ENCODE measurements at places on chromosomes 5 and 9.

- DNase-seq, result no peak
Measured at GRCh38 chr9:14327036-14327435, 13.1 kb upstream of the NFIB start.

DNA sequence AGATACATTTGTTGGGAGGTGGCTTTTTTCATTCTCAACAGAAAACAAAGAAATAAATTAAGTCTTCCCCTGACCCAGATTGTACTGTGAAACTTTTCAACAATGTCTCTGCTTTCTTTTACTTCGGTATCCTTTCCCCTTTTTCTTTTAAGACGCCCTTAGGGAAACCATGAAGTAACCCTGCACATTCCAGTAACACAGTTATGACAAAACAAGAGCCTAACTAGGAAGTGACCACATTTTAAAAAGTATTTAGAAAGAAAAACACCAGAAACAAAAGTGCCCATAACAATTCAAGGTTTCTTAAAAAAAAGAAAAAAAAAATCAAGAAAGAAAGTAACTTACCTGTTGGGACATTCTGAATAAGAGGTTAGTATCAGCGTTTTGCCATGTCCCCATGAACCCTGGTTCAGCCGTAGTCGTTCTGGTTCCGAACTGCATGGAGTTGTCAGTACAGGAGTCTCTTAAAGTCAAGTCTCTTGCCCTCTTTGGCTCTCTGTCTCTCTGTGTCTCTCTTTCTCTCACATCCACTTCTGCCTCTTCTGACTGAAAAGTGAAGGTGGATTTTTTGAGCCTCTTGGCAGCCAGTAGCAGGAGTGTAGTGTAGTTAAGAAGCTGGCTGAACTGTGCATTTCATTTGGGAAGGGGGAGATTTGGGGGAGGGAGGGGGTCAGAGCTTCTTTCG lies 142.9 kb downstream of the BNC2 start:
- DNase-seq, result no peak

DNA sequence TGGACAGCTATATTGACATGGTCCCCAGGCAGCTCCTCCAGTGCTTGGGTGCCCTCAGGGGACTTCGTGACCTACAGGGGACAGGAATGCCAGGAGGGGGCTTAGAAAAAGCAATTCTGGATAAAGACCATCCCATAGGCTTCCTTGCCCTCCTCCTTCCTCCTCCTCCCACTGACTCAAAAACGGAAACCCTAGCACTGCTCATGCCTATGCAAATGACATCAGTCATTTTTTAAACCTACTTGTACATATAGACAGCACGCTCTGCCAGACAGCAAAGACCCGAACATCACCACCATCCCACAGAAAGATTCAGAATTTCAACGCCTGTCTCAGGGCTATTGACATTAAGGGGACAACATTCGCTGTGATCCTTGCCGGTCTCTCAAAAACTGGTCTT lies 11.0 kb downstream of the IGFBPL1 start:
- no peak for DNase-seq

DNA sequence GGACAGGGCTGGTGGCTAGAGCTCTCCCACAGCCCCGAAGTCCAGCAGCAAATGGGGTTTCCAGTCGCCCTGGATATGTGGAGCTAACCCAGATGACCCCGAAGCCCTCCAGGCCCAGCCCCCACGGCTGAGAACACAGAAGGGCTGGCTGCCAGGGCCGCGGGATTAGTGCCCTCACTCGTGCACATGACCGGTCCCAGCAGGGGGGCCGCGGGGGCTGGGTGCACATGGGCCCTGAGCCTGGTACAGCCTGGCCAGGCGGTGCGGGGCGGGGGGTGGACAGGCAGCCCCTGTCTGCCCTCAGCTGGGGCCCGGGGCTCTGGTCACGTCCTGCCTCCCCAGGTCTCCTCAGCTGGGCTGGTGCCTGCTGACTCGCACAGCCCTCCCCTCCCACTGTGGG lies 5.9 kb downstream of the SSNA1 start:
- DNase-seq, result no peak

- peak; percentile 19 for DNase-seq
Measured at GRCh38 chr5:80125962-80126480, 90.9 kb downstream of the THBS4 start.

All from fibroblast of skin of left biceps (primary cell).